Activated naive CD8-positive, alpha-beta T cell treated with anti-CD3 and anti-CD28 coated beads for 36 hours (primary cell): ENCODE measurements at places on chromosomes 1 and 21. TPM values are rescaled to one million over a fixed set of nuclear protein-coding genes. Genes with fewer than 3 reads are reported as not detected.
A peak's percentile ranks its signal among the peaks of the same experiment; 100 is the strongest.

Gene LRRC39
- 0.72 TPM for total RNA-seq

Gene HPCAL4
- total RNA-seq = 2.2 TPM

Gene ATXN7L2
- total RNA-seq = 14.6 TPM

Gene RHBDL2
- total RNA-seq = not detected

Gene TRIM46
- total RNA-seq = 4.9 TPM

Gene DMBX1
- total RNA-seq = not detected

Gene KLHDC7A
- total RNA-seq = not detected

Gene RGS5
- total RNA-seq = 2.0 TPM

Gene WDR64
- total RNA-seq = 0.32 TPM

Gene FCRL5
- 0.31 TPM for total RNA-seq

Gene SH2D2A
- total RNA-seq = 186 TPM

DNA sequence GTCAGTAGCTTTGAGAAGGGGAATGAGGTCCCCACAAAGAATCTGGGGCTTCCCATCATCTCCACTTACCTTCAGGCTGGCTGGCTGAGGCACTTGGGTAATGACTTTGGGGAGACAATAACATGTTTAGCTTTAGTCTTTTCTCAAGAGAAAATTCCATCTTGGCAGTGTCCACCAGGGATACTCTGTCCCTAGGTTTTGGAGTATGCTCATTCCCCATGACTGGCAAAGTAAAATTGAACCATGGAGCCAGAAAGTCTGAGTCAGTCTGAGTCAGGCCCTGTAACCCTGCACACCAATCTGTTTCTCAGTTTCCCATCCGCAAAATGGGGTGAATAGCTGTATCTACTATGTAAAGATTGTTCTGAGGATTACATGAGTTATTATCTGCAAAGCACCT is 28.2 kb downstream of the RUNX1 start:
- no peak for DNase-seq
- H3K27me3 ChIP-seq = no peaks in the 10 kb centered on the region
- peaks cover 84% of the 10 kb centered on the region for H3K4me1 ChIP-seq
- peak overlapping the region; percentile 79 for H3K27ac ChIP-seq
- H3K36me3 ChIP-seq = peaks cover 27% of the 10 kb centered on the region
- H3K4me3 ChIP-seq = no peak overlapping the region

- no peaks in the 10 kb centered on the region for H3K27me3 ChIP-seq
- peaks cover 31% of the 10 kb centered on the region for H3K36me3 ChIP-seq
- no peaks in the 10 kb centered on the region for H3K4me1 ChIP-seq
- H3K27ac ChIP-seq = no peak overlapping the region
- no peak for DNase-seq
- H3K4me3 ChIP-seq = no peak overlapping the region
Measured at GRCh38 chr1:156794506-156795373, 21.9 kb downstream of the SH2D2A start.

DNA sequence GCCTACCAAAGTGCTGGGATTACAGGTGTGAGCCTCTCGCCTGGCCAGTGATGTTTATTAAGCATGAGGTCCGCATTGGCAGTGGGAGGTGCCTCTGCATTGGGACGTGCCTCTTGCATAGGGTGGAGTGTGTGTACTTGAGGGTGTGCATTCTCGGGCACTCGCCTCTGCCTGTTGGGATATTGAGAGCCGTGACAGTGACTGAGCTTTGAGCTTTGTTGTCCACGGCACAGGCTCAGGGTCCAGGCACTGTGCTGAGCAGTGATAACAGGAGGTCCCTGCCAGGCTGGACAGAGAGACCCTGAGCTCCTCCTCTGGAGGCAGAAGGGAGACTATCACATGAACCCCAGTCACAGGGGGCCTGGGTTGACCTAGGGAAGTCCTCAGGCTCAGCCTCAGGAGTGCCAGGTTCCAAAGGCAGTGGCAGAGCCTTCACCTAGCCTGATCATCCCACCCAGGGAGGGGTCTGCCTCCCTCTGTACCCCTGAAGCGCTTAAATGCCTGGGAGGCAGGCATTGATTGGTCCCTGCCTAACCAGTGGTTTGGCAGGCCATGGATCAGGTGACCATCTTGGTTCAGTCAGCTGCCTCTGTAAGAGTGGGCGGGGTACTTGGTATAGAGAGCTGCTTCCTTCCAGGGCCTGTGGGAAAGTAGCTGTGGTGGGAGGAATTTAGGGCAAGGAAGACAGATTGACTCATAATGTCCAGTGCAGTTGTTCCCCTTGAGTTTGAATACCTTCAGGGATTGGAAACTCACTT is 213.8 kb upstream of the TMEM51 start:
- no peak overlapping the region for H3K4me3 ChIP-seq
- H3K27ac ChIP-seq = no peak overlapping the region
- no peaks in the 10 kb centered on the region for H3K27me3 ChIP-seq
- DNase-seq = no peak
- H3K4me1 ChIP-seq = no peaks in the 10 kb centered on the region
- no peaks in the 10 kb centered on the region for H3K36me3 ChIP-seq

GRCh38 chr1:199466961-199467360 is 560.5 kb upstream of the NR5A2 start:
- no peaks in the 10 kb centered on the region for H3K27me3 ChIP-seq
- no peak overlapping the region for H3K4me3 ChIP-seq
- no peak for DNase-seq
- H3K36me3 ChIP-seq = peaks cover 2% of the 10 kb centered on the region
- no peak overlapping the region for H3K27ac ChIP-seq

DNA sequence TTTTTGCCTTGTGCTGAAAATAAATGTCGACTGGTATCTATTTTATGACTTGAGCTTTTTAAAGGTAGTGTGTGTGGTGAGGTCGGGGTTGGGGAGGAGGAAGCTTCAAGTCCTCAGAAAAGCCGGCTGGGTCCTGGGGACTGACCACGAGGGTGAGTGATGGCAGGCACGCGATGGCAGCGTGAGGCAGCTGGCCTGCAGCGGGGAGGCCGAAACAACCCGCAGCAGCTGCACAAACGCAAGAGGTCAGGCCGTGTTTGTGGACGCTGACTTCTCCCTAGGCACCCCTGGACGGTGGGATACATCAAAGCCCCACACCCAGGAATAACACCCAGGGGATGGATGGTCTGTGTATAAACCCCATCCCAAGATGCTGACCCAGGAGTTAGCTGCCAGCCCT is 51.4 kb downstream of the ZBTB18 start:
- no peak overlapping the region for H3K4me3 ChIP-seq
- no peak overlapping the region for H3K27ac ChIP-seq
- H3K27me3 ChIP-seq = peaks cover 6% of the 10 kb centered on the region
- H3K36me3 ChIP-seq = peaks cover 5% of the 10 kb centered on the region

GRCh38 chr21:24115141-24115540 is 1492.1 kb downstream of the MRPL39 start:
- no peak for DNase-seq
- H3K4me1 ChIP-seq = no peaks in the 10 kb centered on the region
- H3K36me3 ChIP-seq = no peaks in the 10 kb centered on the region
- no peaks in the 10 kb centered on the region for H3K27me3 ChIP-seq
- no peak overlapping the region for H3K4me3 ChIP-seq

GRCh38 chr21:36783612-36784374 is 84.9 kb downstream of the SIM2 start:
- no peak overlapping the region for H3K4me3 ChIP-seq
- H3K27me3 ChIP-seq = no peaks in the 10 kb centered on the region
- DNase-seq = no peak
- H3K27ac ChIP-seq = no peak overlapping the region
- H3K36me3 ChIP-seq = peaks cover 3% of the 10 kb centered on the region

DNA sequence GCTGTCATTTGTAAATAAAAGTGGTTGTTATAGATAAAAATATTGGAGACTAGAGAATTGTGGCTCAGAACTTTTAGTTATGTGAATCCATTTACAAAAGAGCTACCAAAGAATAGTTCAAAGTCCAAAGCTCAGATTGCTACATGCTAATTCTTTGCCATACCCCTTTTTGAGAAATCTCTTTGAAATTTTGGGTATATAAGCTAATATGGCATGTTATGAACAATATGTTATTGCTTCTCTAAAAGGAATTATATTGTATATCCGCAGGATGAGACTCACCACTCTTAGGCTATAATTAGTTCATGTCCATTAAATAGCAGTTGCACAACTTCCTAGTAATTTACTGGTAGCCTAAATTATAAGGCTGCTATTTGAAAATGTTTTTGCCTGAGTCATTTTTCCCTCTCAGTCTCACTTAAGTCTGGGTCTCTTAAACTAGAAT is 178.0 kb downstream of the ZNF281 start:
- peaks cover 2% of the 10 kb centered on the region for H3K4me1 ChIP-seq
- H3K27me3 ChIP-seq = peaks cover 13% of the 10 kb centered on the region
- H3K4me3 ChIP-seq = no peak overlapping the region
- no peak overlapping the region for H3K27ac ChIP-seq
- no peaks in the 10 kb centered on the region for H3K36me3 ChIP-seq

DNA sequence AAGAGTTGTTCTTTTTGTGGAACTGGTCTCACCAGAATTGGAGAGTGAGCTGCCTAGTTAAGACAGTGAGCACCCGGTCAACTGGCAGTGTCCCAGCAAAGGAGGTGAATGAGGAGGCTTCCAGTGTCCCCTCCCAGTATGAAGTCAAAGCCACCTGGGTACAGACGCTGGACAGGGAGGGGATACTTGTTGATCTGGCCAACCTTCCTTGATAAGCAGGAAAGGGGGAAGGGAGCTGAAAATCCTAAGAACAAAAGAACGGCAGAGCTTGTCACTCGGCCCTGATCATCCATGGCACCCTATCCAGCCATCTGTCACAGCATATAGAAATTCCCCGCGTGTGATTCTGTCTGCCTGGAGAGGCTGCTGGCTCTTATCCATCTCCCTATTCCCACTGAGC is 91.5 kb downstream of the SSBP3 start:
- no peaks in the 10 kb centered on the region for H3K27me3 ChIP-seq
- H3K27ac ChIP-seq = no peak overlapping the region
- peaks cover 9% of the 10 kb centered on the region for H3K36me3 ChIP-seq
- peaks cover 57% of the 10 kb centered on the region for H3K4me1 ChIP-seq
- H3K4me3 ChIP-seq = no peak overlapping the region

DNA sequence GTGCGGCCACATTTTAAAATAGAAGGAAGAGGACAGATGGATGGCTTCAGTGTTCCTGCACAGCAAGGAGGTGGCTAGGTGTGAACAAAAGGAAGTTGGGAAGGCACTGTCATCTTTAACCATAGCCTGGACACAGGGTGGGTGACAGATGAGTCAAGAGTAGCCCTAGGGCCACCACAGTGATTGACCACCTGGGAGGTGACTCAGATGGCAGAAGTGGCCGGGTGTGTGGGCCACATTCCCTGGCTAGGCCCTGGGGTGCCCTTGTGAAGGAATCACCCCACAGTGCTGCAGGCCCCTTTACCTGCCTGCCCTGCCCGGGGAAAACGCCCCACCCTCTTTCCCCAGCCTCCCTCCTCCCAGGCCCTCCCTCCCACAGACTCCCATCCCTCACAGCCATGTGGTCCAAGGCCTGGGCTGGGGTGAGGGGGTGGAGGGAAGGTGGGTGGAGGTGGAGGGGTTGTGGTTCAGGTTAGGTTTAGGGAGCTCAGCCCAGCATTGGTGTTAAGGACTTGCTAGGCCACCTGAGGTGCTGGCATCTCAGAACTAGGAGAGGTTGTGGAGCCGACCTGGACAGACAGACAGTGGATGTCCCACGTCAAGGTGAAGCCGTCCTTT is 59.1 kb downstream of the SPSB1 start:
- no peaks in the 10 kb centered on the region for H3K27me3 ChIP-seq
- H3K36me3 ChIP-seq = no peaks in the 10 kb centered on the region
- H3K4me3 ChIP-seq = no peak overlapping the region

- DNase-seq = no peak
- peaks cover 23% of the 10 kb centered on the region for H3K4me1 ChIP-seq
- H3K27ac ChIP-seq = no peak overlapping the region
- H3K4me3 ChIP-seq = no peak overlapping the region
- H3K27me3 ChIP-seq = no peaks in the 10 kb centered on the region
Measured at GRCh38 chr1:8597455-8597854, 220.0 kb downstream of the RERE start.

GRCh38 chr1:78676347-78676982 is 26.8 kb downstream of the IFI44 start:
- DNase-seq = peak; percentile 19
- H3K27me3 ChIP-seq = peaks cover 8% of the 10 kb centered on the region
- peaks cover 7% of the 10 kb centered on the region for H3K4me1 ChIP-seq

DNA sequence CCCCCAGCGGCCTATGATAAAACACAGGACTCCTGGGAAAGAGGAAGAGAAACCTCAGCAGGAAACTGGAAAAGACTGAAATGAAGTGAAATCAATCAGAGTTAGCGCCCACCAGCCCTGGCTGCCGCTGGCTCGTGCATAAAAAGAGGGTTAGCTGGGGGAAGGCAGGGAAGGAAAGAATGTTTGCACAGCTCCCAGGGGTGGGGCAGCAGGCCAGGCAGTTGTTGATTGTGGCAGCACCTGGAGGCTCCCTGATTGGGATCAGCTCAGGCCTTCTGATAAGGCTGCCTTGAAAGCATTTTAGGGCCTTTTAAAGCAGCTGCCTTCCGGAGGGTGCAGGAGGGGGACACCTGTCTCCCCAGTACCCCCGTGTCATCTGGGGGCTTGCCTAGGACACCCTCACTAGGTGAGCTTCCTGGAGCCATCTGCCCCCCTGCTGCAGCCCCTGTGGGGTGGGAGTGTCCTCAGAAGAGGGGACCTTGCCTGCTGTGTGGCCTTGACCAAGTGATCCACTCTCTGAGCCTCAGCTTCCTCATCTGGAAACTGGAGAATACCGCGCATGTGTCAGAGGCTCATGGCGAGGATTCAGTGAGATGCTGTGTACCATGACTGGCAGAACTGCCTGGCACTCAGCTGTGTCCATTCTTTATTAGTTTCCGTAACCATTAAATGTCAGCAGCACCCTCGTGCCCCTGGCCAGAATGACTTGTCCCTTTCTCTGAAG is 6.6 kb downstream of the EPHB2 start:
- no peak for DNase-seq
- no peaks in the 10 kb centered on the region for H3K4me1 ChIP-seq
- H3K36me3 ChIP-seq = no peaks in the 10 kb centered on the region
- peaks cover 41% of the 10 kb centered on the region for H3K27me3 ChIP-seq
- H3K27ac ChIP-seq = no peak overlapping the region
- H3K4me3 ChIP-seq = no peak overlapping the region

- peaks cover 30% of the 10 kb centered on the region for H3K4me1 ChIP-seq
- H3K36me3 ChIP-seq = peaks cover 8% of the 10 kb centered on the region
- H3K4me3 ChIP-seq = peak overlapping the region; percentile 96
- no peak for DNase-seq
- H3K27ac ChIP-seq = peak overlapping the region; percentile 87
- no peaks in the 10 kb centered on the region for H3K27me3 ChIP-seq
Measured at GRCh38 chr1:22452481-22452957, 868 bp downstream of the ZBTB40 start.

DNA sequence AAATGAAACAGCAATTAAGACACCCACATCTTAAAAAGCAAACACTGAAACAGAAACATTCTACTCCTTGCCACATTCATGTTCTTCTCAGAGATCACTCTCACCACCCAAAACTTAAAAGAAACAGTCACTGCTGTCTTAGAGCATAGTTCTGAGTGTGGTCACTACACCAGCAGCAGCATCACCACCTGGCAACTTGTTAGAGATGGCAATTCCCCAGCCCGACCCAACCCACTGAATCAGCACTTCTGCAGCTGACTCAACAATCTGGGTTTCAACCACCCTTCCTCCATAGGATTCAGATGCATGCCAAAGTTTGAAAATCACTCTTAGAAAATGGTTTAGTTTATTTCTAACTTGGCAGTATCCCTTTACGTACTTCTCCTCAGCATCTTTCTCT is 126.1 kb downstream of the CDC42BPA start:
- H3K27me3 ChIP-seq = peaks cover 12% of the 10 kb centered on the region
- no peak overlapping the region for H3K27ac ChIP-seq
- no peak overlapping the region for H3K4me3 ChIP-seq
- no peaks in the 10 kb centered on the region for H3K36me3 ChIP-seq
- H3K4me1 ChIP-seq = peaks cover 3% of the 10 kb centered on the region

GRCh38 chr1:181010789-181011188 is 11.9 kb downstream of the STX6 start:
- no peak overlapping the region for H3K4me3 ChIP-seq
- H3K27me3 ChIP-seq = no peaks in the 10 kb centered on the region
- peaks cover 30% of the 10 kb centered on the region for H3K36me3 ChIP-seq
- H3K27ac ChIP-seq = no peak overlapping the region
